ENCODE measurements at places on chromosomes 5 and 9.

GRCh38 chr9:80796632-80797031 is 892.7 kb downstream of the TLE1 start:
- no peak for DNase-seq

- no peak for DNase-seq
Observed at GRCh38 chr9:72533322-72533721, 11.9 kb downstream of the TMC1 start.

- no peak for DNase-seq
Observed at GRCh38 chr9:129446828-129447550, 173.9 kb downstream of the C9orf50 start.

DNA sequence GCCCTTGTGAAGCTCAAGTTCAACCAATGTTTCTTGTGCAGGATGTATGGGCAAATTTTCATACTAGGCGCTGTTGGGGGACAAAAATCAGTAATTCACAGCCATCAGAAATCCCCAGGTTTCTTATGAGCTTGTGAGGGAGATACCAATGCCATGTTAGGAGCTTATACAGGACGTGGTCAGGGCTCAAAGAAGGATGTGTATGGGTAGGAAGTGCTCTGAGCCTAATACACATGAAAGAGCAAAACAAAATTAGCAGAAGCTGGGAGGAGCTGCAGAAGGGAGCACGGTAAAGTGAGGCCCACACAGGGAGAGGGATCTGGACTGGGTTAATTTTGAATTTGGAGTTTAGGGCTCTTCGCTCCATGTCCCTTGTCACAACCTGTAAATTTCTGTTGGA is 114.6 kb upstream of the MAP3K1 start:
- no peak for DNase-seq

DNA sequence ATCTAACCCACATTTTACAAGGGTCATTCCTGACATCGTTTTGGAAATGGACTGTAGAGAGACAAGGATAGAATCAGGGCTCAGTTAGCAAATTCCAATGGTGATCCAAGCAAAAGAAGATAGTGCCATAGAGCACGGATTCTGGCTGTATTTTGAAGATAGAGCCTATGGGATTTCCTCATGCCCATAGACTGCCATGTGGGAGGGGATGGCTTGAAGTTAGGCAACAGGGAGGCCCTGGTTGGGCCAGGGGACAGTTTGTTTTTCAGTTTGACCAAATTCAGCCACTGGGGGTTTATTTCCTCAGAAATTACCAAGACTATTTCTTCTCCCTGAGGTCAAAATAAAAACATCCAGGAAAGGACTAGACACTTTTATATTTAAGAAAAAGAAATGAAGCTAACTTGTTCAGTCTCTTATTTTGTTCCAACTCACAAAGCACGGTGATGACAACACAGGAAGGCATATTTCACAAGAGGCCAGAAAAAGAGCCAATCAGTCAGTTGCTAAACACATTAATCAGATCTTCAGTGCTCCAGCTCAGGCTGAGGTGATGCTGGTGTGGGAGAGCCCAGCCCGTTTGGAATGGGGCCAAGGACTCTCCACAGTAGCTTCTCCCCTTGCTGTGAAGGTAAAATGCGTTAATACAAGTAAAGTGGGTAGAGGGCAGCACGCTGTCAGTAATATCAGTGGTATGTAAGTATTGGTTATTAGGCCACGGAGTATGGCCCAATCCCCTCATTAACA is 4.4 kb upstream of the DCTN4 start:
- DNase-seq = peak; percentile 41

DNA sequence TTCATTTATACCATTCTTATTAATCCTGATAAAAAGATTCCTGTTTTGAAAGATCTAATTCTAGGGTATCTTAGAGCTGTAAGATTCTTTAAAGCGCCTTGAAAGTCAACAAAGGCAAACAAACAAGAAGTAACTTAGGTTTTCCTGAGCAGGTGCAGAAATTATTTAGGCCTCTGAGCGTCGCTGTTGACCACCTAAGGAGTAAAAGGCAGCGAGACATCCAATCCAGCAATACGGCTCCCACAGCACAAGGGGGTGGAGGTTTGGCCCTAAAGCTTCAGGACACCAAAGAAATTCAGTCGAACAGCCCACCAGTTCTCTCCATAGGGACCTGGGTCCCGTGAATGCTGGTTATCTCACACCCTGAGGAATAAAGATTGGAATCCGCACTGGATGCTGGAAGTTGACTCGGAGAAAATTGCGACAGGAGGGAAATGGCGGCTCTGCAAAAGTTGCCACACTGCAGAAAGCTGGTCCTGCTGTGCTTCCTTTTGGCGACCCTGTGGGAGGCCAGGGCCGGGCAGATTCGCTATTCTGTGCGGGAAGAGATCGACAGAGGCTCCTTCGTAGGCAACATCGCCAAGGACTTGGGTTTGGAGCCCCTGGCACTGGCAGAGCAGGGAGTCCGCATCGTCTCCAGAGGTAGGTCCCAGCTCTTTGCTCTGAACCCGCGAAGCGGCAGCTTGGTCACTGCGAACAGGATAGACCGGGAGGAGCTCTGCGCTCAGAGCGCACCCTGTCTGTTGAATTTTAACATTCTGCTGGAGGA is at the start of gene PCDHGA2:
Gene PCDHGA2 (plus strand): TSS at position 223 of the 769 bp plus-strand sequence.
- no peak for DNase-seq

DNA sequence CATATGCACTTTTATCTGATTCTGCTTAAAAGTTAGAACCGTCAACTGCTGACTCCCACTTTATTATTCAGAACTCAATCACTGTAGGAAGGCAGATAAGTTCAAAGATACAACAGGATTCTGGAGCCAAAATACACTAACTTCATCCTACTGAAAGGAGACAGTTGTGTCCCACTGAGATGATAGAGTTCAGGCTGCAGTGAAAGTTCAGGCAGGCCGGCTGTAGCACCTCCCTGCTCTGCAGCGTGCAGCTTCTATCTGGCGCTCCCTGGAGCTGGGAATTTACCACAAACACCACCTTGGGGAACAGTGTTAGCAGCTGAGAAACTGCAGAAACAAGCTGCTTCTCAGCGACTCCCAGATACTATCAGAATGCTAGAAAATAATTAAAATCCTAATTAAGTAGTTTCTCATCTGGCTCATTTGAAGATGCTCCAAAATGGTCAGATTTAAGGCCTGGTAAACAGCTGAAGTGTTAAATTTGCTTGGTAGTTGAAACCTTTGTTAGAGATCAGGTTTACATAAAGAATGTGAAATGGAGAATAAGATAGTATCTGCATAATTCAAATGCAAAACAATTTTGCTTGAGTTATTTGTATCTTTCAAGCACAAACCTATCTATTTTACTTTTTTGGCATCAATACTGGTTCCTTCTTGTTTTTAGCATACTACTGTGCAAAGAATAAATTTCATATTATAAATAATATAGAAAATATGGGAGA is 52.3 kb upstream of the CNTLN start:
- no peak for DNase-seq

GRCh38 chr9:21060919-21061561 is 16.7 kb downstream of the IFNB1 start:
- DNase-seq = no peak

DNA sequence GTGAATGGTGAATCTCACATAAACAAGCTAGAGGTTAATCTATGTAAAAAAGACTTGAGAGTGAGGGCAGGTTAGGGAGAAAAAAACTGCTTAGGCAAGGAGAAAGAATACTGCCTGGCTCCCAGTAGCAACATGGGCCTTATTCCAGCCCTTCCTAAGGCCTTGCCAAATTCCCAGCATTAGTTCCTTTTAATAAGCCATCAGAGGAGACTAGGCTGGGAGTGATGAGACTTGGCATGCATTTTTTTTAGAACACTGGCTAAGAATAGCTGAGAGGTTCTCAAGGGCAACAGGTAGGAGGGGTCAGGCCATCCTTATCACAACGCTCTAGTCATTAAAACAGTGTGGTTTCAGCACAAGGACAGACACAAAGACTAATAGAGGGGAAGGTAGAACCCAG is 20.9 kb upstream of the ZBTB43 start:
- DNase-seq = no peak

- no peak for DNase-seq
Observed at GRCh38 chr5:116834796-116835515, 260.3 kb upstream of the SEMA6A start.

DNA sequence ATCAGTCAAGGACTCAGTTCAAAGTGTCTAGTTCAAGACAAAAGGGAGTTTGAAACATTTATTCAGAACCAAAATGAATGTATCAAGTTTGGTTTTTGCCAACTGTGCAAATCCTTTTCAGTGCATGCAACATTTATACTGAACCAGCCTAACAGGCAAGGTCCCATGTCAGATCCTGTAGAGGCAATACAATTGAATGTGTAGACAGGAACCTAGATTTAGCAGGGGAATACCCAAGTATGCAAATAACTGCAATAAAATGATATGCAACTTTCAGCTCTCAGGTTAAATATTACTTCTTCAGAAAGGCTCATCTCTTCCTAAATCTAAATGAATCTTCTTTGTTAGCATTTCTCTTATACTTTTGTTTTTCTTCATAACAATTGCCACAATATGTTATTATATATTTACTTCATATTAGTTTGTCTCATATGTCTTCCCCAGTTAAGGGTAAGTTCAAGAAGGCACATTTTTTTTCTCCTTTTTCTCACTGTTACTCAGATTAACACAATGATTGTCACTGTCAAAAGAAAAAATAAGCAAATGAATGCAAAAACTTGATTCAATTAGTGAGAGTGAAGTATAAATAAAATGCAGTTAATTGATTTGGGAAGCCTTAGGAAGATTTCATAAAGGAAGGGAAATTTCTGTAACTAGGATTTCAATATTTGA is 163.9 kb upstream of the RASA1 start:
- no peak for DNase-seq

- no peak for DNase-seq
Observed at GRCh38 chr9:21696411-21696871, 106.0 kb upstream of the MTAP start.

GRCh38 chr9:88481933-88482332 is 53.0 kb upstream of the NXNL2 start:
- no peak for DNase-seq

DNA sequence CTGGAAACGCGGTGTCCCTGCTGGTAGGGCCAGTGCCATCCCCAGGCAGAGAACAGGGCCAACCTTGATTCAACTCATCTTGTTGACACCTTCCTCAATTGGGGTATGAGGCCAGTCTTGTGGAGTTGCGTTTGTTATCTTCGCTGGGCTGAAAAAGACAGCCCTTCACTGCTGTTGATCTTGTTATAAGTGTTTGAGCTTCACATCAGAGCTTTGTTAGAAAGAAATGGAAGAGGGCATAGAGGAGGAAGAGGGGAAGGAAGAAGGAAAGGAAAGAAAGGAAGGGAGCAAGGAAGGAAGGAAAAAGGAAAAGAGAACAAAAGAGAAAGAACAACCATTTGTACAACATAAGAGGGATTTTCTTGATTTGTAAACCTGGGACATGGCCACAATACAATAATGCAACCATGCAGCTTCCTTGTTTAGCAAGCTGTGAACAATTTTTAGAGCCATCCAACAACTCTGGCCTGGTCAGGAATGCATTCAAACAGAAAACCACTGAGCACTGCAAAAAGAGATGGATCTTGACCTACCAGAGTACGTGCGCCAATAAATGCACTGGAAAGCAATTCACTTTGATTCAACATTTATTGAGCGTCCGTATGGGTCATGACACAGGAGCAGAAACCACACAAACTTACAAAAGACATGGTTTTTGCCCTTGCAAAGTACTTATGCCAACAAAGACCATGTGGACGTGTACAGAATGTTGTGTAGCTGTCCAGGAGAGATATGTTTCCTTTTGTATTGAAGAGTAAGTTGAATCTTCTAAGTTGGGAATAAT is 152.9 kb downstream of the TLE1 start:
- no peak for DNase-seq

- DNase-seq = no peak
Observed at GRCh38 chr9:14081745-14082144, 232.2 kb downstream of the NFIB start.

DNA sequence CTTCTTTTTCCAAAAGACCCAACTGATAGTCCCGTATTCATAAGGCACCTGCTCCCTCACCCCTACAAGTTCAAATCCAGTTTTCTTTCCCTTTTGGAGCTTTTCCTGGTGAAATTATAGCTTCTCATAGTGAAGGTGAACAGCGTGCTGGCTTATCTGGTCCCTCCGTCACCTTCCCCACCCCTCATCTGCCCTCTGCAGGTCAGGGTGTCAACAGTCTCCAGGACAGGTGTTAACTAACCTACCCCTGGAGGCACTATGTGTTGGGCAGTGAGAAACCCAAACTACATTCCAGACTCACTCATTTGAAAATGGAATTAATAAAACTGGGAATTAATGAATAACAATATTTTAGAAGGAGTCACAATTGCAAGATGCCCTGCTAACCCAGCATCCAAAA is 109.0 kb upstream of the TAS2R1 start:
- DNase-seq = no peak

- DNase-seq = peak; percentile 21
Observed at GRCh38 chr9:98315551-98316060, 60.2 kb upstream of the TBC1D2 start.

- DNase-seq = no peak
Observed at GRCh38 chr5:134226441-134227192, 744 bp upstream of the PPP2CA start.

DNA sequence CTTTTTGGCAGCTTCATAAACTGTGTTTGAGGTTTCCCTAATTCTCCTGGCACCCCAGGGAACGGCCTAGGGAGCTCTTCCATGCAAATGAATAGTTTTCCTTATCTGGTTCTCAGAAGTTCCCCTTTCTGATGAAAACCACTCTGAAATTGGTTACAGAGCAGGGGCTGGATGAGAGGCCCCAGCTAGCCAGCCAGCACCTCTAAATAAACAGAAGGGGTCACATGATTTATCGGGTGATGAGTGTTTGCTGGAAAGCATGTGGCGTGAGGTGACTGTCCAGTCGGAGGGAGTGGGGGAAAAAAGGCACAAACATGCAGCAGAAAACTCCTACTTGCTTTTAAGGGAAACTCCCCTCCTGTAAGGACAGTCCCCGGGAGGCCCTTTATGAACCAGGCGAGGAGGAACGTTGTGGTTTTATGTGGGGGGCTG is 261.2 kb upstream of the ANKRD55 start:
- DNase-seq = no peak

GRCh38 chr9:72898360-72898759 is 54.5 kb downstream of the ALDH1A1 start:
- DNase-seq = no peak

GRCh38 chr5:168851902-168852321 is 272.7 kb upstream of the PANK3 start:
- DNase-seq = no peak

- DNase-seq = no peak
Observed at GRCh38 chr5:180296771-180297170, 4.9 kb upstream of the MAPK9 start.

DNA sequence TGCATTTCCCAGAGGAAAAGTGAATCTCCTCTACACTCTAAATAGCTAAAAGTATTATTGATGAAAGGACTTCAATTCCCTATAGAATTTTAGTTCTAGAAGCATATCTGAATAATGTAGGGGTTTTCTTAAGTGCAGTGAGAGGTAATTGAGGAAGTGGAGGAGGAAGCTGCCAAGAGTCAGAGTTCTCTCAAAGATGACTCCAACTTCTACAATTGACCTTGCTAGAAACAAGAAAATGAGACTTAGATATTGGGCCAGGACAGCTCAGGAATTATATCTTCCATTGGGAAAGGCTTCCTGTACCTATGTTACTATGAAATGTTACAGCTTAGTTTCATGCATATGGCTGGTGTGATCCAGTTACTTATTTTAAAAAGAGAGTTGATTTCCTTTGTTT is 10.4 kb upstream of the F2R start:
- DNase-seq = no peak

All from gastrocnemius medialis (tissue), 4 donors.